Nucleus accumbens (tissue), 56 donors: ENCODE measurements at places on chromosomes 3 and 15.

GRCh38 chr3:48684480-48685143 lies 1.1 kb downstream of the NCKIPSD start:
- DNase-seq = no peak

GRCh38 chr3:143783851-143784370 lies 64.4 kb downstream of the SLC9A9 start:
- no peak for DNase-seq

GRCh38 chr15:25407950-25408349 lies 30.9 kb downstream of the UBE3A start:
- DNase-seq = no peak

DNA sequence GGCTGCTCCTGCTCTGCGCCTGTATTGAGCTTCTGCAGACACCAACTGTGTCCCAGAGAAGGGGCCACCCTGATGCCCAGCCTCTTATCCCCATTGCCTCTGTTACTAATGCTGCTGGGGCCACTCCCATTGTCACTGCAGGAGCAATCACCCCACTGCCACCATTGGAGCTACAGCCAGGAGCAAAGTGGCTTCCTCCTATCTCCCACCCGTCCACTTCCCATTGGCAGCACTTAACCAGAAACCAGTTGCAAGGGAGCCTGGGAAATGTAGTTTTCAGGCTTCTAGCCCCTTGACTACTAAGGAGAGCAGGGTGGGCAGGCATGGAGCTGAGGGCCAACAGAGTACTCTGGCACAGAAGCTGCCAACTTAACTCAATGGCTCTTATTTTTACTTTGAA lies 55.9 kb upstream of the KLF13 start:
- DNase-seq = no peak

DNA sequence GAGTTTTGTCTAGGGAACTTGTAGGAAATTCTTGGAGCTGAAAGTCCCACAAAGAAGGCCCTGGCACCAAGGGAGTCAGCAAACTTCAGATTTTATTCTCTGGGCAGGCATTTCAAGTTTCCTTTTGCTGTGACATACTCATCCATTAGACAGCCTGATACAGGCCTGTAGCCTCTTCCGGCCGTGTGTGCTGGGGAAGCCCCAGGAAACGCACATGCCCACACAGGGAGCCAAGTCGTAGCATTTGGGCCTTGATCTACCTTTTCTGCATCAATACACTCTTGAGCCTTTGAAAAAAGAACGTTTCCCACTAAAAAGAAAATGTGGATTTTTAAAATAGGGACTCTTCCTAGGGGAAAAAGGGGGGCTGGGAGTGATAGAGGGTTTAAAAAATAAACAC lies 15.0 kb downstream of the TIGIT start:
- no peak for DNase-seq

DNA sequence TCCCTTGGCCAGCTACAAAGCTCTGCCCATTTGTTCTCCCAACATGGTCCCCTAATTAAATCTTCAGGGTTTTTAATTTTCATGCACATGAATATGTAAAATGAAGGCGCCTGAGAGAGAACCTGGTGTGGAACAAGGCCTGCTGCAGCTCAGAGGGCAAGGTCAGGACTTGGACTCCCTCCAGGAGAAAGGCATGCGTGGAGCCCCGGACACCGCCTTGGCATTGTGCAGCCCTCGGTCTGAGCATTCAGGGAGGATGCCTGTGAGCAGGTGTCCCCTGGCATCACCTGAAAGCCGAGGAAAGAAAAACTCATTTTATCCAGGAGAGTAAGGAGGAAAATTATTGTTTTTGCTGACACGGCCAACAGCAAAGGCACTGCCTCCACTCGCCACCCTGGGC lies 33.8 kb upstream of the EPHB1 start:
- DNase-seq = no peak

DNA sequence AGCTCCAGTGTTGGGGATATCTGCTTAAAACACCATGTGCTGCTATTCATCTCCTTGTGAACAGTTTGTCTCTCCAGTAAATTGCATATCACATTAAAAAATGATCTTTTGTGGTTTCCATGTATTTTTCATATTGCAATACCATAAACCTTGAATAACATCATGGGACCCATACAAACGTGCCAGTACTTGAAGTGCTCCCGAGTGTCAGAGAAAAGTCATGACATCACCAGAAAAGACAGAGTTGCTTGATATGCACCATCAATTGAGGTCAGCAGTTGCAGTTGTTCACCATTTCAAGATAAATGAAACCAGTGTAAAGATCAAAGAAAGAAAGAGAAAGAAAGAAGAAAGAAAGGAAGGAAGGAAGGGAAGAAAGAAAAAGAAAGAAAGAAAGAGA lies 278.6 kb downstream of the ZNF621 start:
- DNase-seq = no peak

GRCh38 chr3:132669256-132669777 lies 9.2 kb downstream of the UBA5 start:
- DNase-seq = no peak

- no peak for DNase-seq
Observed at GRCh38 chr3:73442152-73442551, 182.6 kb downstream of the PDZRN3 start.

- no peak for DNase-seq
Observed at GRCh38 chr3:194075802-194076460, 60.0 kb upstream of the HES1 start.

- no peak for DNase-seq
Observed at GRCh38 chr3:66602237-66602636, 101.4 kb upstream of the LRIG1 start.

DNA sequence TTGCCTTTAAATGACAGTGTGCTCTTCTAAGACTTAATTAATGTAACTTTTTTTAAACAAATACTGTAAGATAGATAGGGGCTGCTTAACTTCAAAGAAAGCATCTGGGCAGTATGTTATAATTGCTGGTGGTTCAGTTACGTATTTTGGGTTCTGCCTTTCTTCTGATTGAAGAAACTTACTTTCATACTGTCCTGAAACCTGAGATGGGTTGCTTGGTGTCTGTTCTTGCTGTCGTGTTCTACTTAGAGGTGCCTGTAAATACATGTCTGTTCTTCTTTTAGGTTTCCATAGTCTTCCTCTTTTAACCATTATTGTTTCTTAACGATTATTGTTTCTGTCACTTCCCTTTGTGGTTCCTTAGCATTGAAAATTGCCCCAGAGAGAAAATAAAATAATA lies 297.7 kb upstream of the CHRM5 start:
- DNase-seq = no peak

- DNase-seq = no peak
Observed at GRCh38 chr3:37810848-37811247, 50.8 kb upstream of the CTDSPL start.

DNA sequence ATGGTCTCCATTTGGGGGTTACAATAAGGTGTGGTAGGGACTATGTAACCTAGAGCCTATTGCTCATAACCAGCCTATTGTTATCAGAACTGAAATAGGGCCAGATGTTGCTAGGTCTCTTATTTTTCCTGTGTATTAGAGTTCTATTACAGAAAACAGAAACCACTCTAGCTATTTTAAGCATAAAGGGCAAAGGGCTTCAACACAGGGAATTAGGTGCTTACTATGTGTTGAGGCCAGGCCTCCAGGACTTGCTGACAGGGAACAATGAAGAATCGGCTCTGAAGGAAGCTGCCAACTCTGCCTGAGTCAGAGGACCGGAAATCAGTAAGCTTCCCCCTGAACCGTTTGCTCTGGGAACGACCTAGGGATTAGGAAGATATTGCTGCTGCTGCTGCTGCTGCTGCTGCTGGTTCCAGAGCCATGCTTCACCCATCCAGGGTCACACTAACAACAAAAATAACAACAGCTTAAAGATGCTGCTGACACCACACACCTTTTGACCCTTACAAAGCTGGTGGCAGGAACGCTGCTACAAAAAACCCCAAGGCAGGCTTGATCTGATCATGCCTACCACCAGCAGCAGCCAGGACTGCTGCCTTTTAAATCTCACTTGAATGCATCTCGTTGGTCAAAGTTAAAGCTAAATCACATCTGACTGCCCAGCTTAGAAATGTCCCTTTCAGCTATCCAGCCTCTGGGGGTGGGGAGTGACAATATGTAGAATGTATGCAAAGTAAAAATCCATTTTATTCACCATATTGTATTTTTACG lies 276.9 kb upstream of the IL12A start:
- no peak for DNase-seq

- DNase-seq = no peak
Observed at GRCh38 chr3:64554096-64554920, 133.5 kb downstream of the ADAMTS9 start.

- peak; percentile 42 for DNase-seq
Observed at GRCh38 chr15:28989239-28989830, 103.6 kb downstream of the APBA2 start.

GRCh38 chr3:181402347-181402746 lies 309.4 kb upstream of the SOX2 start:
- no peak for DNase-seq

DNA sequence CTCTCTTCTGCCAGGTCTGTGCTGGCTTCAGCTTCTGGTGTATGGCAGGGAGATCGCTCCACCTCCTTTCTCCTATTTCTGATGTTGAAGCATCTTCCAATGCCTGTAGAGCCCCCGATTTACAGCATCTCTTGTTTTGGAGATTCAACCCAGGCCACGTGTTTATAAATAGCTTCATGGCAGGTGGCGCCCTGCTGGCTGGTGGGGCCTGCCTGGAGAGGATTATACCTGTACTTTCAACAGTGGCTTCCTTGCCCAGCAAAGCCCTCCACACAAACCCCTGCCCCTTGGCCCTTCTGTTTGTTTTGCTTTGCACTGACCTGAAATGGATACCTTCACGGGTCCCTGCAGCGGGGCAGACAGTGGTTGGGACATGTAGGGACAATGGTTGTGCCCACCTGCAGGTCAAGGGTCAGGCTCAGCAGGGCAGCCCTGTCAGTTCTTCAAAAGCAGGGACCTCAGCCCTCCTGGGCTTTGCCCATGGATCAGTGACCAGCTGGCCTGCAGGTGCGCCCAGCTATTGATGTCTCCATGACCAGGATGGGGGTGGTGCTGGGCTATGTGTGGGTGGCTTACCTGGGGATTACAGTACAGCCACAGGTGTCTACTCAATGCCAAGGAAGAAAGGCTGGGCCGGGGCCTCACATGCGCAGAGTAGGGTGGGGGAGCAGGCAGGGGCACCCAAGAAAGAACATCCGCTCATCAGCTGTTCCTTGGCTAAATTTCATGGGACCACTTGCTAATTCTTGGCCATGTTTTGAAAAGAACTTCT lies 112.7 kb upstream of the PRR23C start:
- no peak for DNase-seq

- DNase-seq = no peak
Observed at GRCh38 chr3:51876186-51876585, 785 bp upstream of the IQCF5 start.

DNA sequence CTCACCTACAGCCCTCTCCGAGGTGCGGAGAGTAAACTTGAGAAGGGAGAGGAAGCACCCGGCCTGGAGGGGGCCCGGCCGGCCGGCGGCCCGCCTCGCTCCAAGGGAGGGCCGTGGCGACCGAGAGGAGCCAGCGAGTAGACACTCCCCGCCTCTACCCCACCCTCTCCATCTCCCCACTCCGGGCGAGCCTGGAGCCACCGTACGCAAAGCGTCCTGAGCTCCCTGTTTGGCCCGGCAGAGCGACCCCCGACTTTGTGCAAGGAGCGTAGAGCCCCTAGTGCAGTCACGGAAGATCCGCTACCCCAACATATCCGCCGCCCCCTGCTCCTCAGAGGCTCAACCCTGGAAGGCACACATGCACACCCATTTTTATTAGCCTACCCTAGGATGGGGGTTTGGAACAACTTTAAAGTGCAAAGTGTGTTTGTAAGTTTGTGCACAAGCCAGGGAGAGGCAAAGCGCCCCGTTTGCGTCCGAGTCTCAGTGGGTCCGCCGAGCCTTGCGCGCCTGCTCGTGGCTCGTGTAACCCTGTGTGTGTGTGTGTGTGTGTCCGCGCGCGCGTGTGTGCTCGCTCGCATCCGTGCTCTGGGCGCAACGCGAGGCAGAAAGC lies 508 bp upstream of the SMAD6 start:
- DNase-seq = peak; percentile 59

DNA sequence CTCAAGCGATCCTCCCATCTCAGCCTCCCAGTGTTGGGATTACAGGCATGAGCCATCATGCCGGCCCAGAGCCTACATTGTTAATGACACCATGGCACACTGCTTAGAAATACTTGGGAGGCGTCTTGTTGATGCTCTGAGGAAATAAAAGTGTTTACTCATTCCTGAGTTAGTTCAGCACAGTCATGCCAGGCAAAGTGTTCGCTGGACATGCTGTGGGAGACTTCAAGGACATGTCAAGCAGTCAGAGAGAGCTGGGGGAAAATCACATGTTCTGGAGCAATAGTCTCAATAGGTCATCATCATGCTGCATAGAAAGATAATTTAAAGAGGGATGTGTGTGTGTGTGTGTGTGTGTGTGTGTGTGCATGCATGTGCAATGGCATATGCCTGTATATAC lies 37.5 kb downstream of the TTC23 start:
- no peak for DNase-seq

DNA sequence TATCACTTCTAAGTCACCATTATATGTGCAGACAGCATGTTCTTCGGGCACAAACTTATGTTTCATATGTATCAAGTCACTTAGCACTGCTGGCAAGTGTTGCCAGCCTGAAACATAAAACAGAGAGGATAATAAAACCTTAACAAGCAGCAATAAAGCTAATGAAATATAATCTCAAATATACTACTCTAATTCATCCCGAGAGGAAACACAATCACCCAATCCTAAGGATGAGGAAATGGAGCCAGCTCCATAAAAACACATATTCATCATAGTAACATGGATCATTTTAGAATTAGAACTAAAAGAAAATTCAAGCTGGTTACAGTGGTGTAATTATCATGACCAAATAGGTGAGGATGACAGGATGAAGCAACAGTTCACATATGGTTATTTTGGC lies 1072.7 kb downstream of the EPHA3 start:
- no peak for DNase-seq

- DNase-seq = no peak
Observed at GRCh38 chr3:87503900-87504498, 227.6 kb upstream of the POU1F1 start.

DNA sequence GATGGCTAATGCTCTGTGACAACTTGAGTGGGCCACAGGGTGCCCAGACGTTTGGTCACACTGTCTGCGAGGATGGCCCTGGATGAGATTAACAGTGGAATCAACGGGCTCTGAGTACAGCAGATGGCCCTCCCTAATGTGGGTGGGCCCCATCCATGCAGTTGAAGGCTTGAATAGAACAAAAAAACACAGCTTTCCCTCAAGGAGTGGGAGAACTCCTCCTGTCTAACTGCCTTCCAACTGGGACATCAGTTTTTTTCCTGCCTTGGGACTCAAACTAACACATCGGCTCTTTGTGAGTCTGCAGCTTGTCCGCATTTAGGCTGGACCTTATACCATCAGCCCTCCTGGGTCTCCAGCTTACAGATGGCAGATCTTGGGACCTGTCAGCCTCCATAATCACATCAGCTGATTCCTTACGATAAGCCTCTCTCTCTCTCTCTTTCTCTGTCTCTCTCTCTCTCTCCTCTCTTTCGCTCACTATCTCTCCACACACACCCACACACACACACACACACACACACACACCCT lies 20.8 kb downstream of the FAM174B start:
- DNase-seq = no peak

GRCh38 chr3:178381971-178382448 lies 154.2 kb upstream of the KCNMB2 start:
- DNase-seq = no peak

- no peak for DNase-seq
Observed at GRCh38 chr3:125042725-125043406, 12.9 kb downstream of the HEG1 start.

GRCh38 chr3:146493761-146494160 lies 24.4 kb upstream of the PLSCR2 start:
- no peak for DNase-seq
